Astrocyte (in vitro differentiated cells and primary cell): ENCODE measurements at places on chromosomes 4 and X. TPM values are rescaled to one million over a fixed set of nuclear protein-coding genes. Genes with fewer than 3 reads are reported as not detected.

- no peaks in the 10 kb centered on the region for H3K36me3 ChIP-seq
- peak; percentile 45 for DNase-seq
Observed at GRCh38 chrX:47321386-47321785, 49.0 kb upstream of the ZNF157 start.

- no peak for DNase-seq
- H3K4me1 ChIP-seq = no peaks in the 10 kb centered on the region
- H3K27me3 ChIP-seq = no peaks in the 10 kb centered on the region
- H3K36me3 ChIP-seq = no peaks in the 10 kb centered on the region
- no peak overlapping the region for H3K27ac ChIP-seq
- no peak overlapping the region for H3K4me3 ChIP-seq
Observed at GRCh38 chr4:114690571-114690970, 92.0 kb downstream of the UGT8 start.

GRCh38 chrX:19729761-19730160 is 157.6 kb downstream of the SH3KBP1 start:
- no peaks in the 10 kb centered on the region for H3K36me3 ChIP-seq
- H3K27ac ChIP-seq = no peak overlapping the region
- peaks cover 4% of the 10 kb centered on the region for H3K4me1 ChIP-seq

The ZNF732 gene
- total RNA-seq = 1.2 and 1.4 TPM in 2 replicates

The RHOXF1 gene
- not detected in 2 replicates for total RNA-seq
